ENCODE measurements at places on chromosomes 13 and 19. TPM values are rescaled to one million over a fixed set of nuclear protein-coding genes. Genes with fewer than 3 reads are reported as not detected.

The NLRP5 gene
- total RNA-seq, result not detected

The SLC27A5 gene
- total RNA-seq, result 5.1 TPM

The SIGLEC10 gene
- not detected for total RNA-seq

The C5AR1 gene
- total RNA-seq, result 0.39 TPM

The FOXA3 gene
- total RNA-seq, result not detected

The CNN2 gene
- total RNA-seq, result 242 TPM

The ZNF90 gene
- total RNA-seq, result 1.5 TPM

The CBARP gene
- 7.7 TPM for total RNA-seq

The DACH1 gene
- not detected for total RNA-seq

The ELOF1 gene
- 27.5 TPM for total RNA-seq

The ITGBL1 gene
- total RNA-seq, result 255 TPM

The ATP8B3 gene
- 1.8 TPM for total RNA-seq

The ADGRE3 gene
- total RNA-seq, result not detected

The SULT2A1 gene
- not detected for total RNA-seq

The LILRA5 gene
- total RNA-seq, result not detected

The ZNF808 gene
- 24.8 TPM for total RNA-seq
